ENCODE measurements at places on chromosomes 2 and 18.

DNA sequence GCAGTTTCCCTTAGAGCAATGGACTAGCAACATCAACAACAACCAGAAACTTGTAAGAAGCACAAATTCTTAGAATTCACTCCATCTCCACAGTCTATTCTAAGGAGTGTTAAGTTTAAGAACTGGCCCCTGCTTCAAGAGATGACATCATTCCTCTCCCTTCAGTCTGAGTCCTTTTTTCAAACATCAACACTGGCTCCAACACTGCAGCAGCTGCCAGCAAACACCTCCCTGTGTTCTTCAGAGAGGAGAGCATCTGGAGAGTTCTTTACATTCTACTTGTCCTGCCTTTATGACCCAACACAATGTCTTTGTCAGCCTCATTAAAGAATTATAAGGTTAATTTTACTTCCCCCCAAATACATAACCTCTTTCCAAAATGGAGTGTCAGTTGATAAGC, 122.3 kb downstream of the HNMT start:
- DNase-seq = no peak

DNA sequence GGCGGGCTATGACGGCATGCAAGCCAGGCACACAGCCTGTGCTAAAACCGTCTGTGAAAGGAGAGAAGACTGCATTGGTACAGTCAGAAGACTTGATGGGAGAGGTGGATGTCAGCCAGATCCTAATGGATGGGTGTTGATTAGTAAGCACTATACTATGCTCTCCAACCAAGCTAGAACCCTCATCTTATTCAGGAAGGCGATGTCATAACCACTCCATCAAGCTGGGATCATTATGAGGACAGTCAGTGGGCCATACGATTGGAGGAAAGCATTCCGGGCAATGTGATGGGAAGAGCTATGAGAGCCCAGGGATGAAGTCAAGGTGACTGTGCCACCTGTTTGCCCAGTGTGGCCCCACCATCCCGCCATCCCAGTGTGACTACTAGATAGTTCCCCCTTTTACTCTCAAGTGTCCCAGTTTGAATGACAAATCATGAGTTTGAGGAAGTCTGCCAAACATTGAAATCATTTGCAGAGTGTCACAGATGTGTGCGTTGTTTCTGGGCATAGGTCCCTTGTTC, 66.4 kb downstream of the MRPS9 start:
- no peak for DNase-seq

DNA sequence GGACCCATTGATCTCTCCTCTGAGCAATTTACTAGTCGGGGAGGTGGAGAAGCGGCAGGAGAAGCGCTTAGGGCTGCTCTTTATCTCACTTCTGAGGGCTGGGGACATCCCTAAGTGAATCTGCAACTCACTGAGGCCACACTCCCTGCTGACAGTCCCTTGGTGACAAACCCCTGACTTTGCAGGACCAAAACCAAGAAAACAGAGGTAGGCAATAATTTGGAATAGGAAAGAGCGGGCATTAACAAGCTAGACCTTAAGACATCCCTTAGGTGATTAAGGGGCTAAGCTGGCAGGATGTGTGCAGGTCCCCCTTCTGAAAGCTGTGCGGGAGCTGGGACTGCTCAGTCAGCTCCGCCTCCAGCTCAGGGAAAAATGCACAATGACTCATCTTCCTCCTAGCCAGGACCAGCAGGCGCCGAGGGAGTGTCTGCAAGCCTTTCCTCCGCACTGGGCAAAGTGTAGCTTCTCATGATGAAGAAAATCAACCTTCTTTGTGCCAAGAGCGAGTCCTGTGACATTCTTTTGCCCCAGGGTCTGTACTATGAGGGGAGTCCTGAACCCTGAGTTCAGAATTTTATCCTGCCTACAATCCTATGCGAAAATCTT, 63.3 kb downstream of the BOD1L2 start:
- DNase-seq = no peak

- DNase-seq = no peak
Measured at GRCh38 chr2:237563816-237564215, 2.6 kb upstream of the PRLH start.

Data from NCI-H1105 treated with DMSO at 0.1 percent for 48 hours (cell line).